NCI-H2081 treated with DMSO at 0.1 percent for 48 hours (cell line): ENCODE measurements at places on chromosomes 6 and 20.

- no peak for DNase-seq
Measured at GRCh38 chr6:117624869-117625481, 22.7 kb upstream of the GOPC start.

- DNase-seq = no peak
Measured at GRCh38 chr20:37317994-37318640, 27.8 kb upstream of the SRC start.

DNA sequence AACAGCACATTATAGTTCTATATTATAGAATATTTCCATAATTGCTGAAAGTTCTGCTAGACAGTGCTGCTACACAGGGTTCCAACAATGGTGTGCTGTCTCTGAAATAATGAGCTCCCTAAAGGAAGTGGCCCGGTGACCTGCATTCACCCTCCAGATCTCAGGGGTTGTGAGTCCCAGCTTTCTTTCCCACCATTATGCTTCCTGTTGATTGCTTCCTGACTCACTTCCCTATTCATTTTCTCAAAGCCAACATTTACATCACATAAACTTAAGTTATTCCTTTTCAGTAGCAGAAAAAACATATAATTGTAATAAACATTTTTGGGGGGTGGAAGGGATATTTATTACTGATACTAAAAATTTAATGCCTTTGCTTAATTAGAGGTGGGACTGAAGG lies 12.9 kb upstream of the CCN6 start:
- no peak for DNase-seq

- no peak for DNase-seq
Measured at GRCh38 chr6:5442319-5442718, 181.0 kb downstream of the FARS2 start.

- no peak for DNase-seq
Measured at GRCh38 chr6:44275271-44275748, 5.1 kb downstream of the TMEM151B start.

DNA sequence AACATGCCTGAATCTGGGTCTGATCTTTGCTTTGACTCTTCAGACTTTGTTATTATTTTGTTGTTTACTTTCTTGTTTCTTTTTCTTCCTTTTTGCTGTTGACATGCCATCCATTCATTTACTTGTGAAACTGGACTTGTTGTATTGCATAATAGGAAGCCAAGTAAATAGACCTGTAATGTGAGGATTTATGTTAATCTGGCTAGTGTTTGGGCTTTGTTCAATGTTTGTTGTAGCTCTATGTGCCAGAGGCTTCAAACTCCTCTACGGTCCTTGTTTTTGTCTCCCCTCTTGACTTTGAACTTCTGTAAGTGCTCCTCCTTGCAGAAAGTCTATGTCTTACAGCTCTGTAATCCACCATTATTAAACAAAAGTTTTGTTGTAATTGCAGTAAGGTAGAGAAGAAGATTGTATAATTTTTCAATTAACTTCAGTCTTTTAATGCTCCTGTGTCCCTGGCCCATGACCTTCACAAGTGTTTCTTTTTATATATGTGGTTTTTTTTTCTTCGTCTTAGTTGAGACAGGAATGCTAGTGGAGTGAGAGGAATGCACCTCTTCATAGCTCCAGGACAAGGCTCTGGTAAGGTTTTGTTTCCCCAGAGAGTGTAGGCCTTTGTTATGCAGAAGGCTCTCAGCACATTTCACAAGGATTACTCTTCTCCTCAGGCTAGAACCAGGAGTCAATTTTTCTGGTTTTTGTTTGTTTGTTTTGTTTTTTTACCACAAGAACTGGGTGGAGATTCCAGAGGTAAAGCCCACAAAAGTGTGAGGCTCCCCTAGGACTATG lies 1061.8 kb upstream of the CITED2 start:
- no peak for DNase-seq

- no peak for DNase-seq
Measured at GRCh38 chr20:31690124-31690666, 32.5 kb downstream of the BCL2L1 start.

- no peak for DNase-seq
Measured at GRCh38 chr20:47821481-47822100, 36.3 kb upstream of the SULF2 start.

- DNase-seq = no peak
Measured at GRCh38 chr20:3115190-3116107, 30.9 kb upstream of the AVP start.

DNA sequence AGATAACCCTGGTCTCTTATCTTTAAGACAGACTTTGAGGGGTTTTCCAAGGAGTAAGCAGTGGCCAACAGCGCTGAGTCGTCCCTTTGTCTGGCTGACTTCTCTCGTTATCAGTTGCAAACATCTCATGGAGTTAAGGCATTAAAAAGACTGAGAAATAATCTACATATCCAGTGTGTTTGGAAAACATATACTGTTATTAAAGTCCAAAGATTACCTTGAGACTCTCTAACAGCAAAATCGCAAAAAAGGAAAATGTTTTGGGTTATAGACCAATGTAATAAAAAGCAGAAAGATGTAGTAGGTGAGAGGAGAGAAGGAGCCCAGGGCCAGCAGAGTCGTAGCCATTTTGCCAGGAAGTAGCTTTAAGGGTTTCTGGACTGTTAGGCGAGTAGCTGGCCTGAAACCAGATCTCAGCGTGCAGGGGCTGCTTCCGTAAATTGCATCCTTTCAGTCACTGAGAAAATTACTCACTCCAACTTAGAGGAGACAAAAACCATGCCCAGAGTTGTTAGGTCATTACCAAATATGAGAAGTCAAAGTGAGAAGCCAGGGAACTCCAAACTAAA lies 24.6 kb downstream of the MYLK4 start:
- no peak for DNase-seq

DNA sequence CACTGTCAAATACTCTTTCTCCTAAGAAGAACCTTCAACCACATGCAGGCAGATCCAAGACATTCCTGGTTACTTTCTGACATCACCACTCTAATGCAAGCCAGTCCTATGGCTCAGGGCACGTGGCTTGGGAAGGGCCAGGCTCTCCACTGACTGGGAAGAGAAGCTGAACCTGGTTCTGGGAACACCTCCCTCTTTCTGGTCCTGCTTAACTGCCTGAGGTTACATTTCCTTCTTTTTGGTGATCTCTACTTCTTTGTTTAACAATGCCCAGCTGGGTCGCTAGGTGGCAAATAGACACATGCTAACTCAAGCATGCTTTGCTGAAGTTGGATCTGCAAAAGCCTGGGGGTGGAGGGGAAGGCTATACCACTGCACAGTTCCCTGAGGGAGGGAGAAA lies 249.8 kb downstream of the GMDS start:
- no peak for DNase-seq

DNA sequence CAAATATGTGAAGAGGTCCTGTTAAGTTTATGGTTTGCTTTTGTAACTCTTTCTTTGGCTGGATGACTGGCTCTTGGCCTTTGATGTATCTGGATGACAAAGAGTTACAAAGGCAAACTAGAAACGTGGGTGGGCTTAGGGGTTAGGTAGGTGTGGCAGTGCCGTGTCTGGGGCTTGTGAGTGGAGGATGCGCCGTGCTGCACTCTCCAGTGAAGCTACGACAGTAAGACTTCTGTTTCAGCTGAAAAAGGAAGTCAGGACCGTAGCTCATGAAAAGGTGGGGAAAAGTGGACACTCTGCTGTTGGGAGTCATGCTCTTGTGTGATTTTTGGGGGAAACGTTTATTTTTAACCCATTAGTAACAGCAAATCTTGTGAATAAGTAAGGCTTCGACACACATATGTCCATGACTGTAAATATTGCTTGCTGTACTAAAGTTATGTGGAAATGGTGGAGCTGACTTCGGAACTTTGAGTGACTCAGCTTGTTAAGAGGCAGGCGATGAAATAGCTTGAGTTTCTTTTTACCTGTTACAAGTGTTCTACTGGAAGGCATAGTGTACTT lies 45.6 kb downstream of the DUSP22 start:
- DNase-seq = no peak

GRCh38 chr6:54907355-54907754 lies 60.8 kb downstream of the FAM83B start:
- no peak for DNase-seq

GRCh38 chr6:83868639-83869038 lies 9.2 kb downstream of the CYB5R4 start:
- no peak for DNase-seq

GRCh38 chr6:146587459-146587858 lies 11.3 kb upstream of the ADGB start:
- no peak for DNase-seq
